Activated T-helper 17 cell treated with anti-CD3 and anti-CD28 coated beads, Interleukin-2, amount 50 U/mL, for 72 hours (primary cell): ENCODE measurements at places on chromosomes 3 and 15. TPM values are rescaled to one million over a fixed set of nuclear protein-coding genes. Genes with fewer than 3 reads are reported as not detected.

- ATAC-seq: no peak
These were observed 455.3 kb upstream of the NR2F2 start for GRCh38 chr15:95875121-95875643.

GRCh38 chr15:82808634-82809041 lies 790 bp upstream of the WHAMM start:
- no peak for ATAC-seq

DNA sequence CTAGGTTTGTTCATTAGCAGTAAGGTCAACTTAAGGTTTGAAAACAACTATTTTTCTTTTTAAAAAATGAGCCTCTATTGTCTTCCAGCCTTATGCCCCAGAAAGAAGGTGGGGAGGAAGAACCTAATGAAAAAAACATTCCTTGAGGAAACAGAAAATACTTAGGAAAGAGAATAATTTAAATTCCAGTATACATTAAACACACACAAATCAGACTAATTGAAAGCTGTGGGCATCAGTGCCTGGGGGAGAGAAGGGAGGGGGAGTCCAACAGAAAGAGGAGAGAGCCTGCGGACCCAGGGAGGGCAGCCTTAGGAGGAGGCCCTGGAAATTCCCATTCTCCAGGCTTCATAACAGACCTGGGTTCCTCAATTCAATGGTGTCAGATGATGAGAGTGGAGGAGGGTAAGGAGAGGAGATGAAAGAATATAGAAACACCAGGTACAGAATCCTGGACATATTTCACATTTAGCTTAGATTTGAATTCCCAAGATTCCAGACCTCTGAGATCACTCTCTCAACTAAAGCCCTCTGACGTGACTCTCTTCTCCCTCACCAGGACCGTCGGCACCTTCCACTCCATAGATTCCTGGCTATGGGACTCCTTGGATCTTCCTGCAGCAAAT lies 320.5 kb upstream of the UMPS start:
- ATAC-seq: no peak

DNA sequence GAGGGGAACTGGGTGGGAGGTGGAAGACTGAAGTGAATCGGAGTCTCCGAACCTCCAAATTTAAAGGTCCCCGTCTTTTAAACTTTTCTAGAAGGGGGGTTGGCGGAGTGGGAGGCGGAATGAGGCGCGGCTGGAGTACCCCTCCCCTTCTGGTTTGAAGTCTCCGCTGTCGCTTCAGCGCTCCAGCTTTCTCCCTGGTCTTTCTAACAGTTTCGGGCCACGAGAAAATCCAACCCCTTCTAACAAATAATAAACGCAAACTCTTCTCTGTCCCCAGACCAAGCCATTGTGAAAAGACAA lies 2.5 kb upstream of the MECOM start:
- no peak for ATAC-seq

DNA sequence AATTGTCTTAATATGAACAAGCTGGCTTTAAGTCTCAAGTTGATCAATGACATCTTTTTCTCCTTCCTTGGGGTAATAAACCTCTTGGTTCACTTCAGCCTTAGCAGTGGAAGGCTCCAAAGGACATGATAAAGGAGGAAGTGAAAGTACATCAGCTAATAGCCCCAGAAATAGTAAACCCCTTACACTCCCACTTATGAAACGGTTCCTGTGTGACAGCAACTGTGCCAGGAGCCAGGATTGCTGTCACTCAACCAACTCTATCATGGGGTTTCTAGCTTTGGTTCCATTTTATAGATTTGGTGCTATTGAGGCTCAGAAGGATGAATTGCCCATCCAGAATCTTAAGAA lies 216.7 kb downstream of the ABHD5 start:
- no peak for ATAC-seq

The MASP1 gene
- total RNA-seq: not detected
